ENCODE measurements at places on chromosomes 5 and 9.

DNA sequence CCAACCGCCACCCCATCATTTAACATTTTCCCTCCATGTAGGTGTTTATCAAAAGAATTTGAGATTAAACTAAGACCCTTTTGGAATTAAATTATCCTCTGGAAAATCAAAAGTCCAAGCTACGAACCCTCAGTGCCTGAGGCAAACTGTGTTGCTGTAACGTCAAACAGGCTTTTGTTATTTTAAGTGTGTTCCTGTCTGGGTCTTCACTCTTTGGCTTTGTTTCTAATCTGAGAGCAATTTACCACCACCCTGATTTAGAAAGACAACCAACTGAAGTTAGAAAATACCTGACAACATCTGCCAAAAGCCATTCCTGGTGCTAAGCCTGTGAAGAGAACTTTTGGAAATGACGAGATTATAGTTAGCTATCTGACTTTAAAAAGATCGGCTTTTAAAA, 199.9 kb downstream of the DIRAS2 start:
- no peak for DNase-seq

DNA sequence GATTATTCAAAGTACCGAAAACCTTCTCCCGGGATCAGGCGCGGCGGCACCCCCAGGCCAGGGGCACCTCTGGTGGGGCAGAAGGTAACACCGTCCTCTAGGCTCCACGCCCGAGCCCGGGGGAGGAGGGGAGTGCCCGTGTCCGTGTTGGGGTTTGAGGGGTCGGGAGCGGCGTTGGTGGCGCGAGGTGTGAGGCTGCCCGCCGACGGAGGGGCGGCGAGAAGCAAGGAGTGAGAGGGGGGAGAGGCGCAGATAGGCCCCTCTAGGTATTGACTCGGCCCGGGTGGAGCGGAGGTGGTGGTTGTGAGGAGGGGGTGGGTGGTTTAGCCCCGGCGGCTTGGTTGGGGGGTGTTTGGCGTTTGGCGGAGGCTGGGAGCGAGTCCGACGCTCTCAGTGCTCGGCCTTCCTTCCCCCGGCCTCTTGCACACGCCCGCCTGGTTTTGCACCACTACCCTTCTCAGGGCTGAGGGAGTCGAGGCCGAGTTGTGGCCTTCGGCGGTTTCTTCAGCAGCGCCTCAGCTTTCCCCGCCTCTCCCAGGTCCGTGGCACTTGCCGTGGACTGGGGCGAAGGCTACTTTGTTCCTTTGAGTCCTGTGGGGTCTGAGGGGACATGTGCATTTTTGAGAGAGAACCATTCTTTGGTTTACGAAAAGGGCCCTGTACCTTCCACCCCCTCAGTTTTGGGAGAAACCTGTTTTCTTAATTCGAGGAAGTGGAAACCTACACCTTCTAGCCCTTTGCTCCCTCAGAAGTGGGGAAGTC, 450 bp downstream of the GPBP1 start:
- DNase-seq, result no peak

- no peak for DNase-seq
These were observed 82.4 kb upstream of the SELENOP start for GRCh38 chr5:42894057-42894456.

- DNase-seq, result no peak
These were observed 77.0 kb upstream of the LRRTM2 start for GRCh38 chr5:138951986-138952735.

GRCh38 chr9:129769669-129770068, 16.8 kb upstream of the PTGES start:
- DNase-seq, result no peak

DNA sequence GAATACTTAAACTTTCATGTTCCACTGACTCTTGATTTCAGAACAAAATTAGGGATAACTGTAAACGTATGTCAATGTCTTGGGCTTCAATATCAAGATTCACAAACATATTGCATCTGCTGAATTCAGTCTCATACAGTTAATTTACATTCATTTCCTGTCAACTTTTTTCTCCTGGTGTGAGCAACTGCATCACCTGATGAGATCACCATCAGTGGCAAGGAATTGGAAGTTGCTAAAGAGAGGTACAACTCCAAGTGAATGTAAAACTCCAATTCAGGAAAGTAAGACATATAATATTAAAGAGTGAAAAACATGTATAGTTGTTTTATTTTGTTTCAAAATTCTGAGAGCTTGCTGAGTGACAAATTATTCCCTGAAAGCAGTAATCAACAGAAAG, 1336.2 kb upstream of the C9orf72 start:
- DNase-seq, result no peak

- DNase-seq, result no peak
These were observed 92.1 kb upstream of the FBN2 start for GRCh38 chr5:128630121-128630520.

DNA sequence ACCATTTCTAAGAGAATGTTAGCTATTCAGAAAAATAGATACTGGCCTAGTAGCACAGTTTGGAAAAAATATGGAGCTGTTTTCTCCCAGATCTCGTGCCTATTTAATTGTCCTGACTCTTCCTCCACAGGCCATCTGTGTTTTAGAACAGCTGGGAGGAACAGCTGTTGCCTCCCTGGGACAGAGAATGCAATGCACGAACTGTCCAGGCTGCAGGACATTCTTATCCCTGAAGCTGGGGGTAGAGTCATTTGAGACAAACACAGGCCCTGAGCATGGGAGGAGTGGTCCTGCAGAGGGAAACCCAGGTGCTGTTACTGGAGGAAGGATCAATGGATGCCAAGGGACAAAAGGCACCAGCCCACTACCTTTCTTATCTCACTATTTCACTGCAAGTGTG, 20.9 kb upstream of the SPARC start:
- no peak for DNase-seq

DNA sequence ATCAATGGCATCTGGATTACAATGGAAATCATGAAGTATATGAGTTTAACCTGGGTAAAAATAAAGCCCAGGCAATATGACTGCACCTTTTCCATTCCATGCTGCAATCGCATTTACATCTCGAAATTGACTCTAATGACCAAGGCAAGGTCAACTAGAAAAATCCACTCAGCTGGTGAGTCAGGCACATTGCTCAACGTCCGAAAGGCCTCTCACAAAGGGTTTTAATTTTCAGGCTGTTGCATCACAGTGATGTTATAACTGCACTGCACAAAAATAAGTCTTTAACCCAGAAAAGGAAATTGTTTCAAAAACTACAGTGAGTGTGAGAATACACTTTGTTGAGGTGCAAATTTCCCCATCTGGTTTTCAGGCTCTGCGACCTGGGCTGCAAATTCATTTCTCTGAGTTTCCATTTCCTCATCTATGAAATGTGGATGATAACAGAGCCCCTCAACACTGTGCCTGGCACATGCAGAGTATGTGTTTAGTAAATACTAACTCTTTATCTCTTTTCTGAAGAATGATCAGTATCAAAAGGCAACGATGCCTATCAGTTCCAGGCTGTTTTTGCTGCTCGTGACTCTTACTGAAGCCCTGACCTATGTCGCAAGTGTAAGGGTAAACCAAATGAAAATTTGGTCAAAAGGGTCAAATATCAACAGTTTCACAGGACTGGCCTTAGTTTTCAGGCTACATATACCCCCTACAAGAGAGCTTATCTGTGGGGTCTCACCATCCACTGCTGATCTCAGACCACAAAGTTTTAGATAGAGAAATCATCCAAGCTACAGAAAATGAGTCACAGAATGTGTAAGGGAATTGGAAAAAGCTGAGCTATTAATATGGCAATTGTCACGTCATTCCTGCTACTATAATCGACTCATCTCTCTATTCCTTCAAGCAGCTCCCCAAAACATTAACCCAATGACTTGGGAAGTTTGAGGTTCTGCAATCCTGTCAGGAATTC, 4.1 kb downstream of the NFIL3 start:
- no peak for DNase-seq

DNA sequence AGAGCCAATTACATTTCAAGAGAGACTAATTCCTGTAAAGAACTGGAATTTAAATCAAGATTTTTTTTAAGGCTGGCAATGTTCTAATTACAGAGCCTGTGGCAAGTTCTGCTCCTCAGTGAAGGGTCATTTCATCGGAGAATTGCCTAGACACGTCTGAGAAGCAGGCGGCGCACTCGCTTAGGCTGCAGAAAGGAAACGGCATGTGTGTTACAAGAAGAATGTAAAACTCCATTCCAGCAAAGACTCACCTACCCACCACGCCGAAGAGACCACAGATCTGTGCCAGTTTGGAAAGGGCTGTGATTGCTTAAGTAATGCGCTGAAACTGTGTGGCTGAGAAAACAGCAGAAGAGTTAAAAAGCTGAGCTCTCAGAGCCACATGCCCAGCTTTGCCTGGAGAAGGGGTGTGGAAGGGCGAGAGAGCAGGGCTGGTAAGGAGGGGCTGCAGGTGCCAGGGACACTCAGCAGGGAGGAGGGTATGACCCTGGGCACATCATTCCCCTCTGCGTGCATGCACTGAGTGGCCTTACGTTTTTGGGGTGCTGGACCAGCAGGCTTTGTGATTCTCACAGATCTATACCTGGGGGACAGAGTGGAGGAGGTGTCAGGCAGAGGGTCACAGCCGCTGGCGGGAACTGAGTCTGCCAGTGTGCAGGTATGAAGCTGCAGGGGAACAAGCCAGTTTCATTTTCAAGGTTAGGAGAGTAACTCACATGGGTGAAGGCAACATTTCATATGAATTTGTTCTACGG, 17.8 kb upstream of the SLC25A51 start:
- no peak for DNase-seq

DNA sequence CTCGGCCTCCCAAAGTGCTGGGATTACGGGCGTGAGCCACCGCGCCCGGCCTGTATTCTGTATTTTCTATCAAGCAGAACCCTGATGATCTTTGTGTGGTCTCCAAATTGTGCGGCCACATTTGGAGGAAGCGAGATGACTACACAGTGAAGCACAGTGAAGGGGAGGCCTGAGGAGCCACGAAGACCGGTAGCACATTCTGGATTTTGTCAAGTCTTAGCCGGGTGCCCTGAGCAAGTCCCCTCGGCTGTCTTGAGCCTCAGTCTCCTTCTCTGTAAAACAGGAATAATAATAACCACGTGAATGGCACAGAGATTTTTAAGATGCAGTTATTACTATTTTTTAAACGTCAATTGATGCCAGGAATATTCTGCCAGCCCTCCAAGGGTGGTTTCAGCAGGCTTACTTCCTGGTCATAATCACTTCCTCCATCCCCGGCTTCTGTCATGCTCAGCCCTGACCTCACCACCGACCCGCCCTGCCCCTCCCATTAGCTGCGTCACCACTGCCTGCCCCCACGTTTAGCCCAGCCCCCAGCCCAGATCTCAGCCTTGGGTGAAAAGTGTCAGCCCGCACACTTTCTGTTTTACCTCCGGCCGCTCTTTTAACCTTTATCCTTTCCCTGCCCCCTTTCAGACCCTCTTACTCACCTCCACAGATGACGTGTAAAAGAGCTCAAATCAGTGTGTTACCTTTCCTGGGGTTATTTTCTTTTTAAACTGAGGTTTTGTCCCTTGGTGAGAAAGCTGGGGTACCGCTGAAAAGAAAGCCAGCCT, 27.0 kb upstream of the ERGIC1 start:
- peak; percentile 69 for DNase-seq

DNA sequence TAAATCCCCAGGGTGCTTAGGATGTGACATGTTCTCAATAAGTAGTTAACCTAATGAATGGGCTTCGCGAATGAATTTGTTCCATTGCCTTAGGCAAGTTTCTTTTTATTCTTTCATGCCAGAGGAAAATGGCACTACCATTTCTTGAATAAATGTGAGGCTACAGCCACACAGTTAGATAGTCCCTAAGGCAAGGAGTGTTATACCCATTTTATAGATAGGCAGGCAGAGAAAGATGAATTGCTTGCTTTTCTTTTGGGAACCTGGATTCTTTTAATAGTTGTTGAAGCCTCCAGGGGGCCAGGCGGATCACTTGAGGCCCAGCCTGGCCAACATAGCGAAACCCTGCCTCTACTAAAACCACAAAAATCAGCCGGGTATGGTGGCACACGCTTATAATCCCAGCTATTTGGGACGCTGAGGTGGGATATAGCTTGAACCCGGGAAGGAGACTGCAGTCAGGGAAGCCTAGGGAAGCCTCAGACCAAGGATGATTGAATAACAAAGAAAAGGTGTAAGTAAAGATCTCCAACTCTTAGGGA, 943 bp downstream of the NOP16 start:
- DNase-seq, result no peak

GRCh38 chr5:136129445-136129844, 3.2 kb upstream of the SMAD5 start:
- DNase-seq, result no peak

DNA sequence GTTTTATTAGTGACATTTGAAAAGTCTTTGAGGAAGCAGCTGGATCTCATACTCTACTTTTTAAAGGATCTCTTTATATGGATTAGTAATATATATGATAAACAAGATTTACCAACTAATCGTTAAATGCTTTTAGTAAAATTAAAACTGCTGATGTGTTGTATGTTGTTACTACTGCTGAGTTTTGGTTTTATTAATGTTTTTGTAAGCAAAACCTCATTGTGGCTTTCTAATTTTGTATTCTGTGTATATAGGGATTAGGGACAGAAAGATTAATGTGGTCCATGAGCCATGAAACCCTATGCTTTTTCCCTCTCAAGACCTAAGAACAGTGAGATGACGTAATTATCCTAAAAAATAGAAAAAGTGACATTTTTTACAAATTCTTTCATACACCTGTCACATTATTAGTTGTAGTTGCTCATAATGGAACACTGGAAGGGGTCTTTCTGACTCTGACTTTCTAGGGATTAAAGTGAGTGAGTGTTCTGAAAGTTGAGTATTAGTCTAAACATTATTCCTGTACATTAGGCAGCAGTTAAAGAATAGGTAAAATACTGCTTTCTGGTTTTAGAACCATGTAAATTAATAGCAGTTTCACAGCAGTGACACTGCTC, 85.9 kb downstream of the SLC12A2 start:
- no peak for DNase-seq

DNA sequence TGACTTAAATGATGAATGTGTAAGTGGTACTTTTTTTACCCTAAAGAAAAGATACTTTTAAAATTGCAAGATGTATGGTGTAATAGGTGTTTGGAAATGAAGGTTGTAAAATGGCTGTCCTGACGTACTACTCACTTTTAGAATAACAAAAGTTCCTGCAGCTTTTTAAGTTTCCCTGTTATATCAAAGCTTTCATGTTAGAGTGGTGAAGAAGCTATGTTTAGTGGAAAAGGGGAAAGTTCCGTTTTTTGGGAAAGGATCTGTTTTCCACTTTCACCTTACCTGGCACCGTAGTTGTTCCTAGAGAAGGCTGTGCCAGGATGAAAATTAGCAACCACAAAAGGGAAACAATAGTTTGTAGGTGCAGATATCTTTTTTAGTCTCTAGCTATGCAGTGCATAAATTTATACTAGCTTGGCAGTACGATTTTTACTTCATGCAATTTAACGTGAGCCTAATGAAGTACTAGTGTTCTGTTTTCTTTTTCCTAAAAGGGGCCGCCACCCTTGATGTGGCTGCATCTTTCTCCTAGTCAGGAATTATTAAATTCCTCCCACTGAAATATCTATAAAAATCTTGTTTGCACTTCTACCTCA, 1.3 kb downstream of the TNPO1 start:
- no peak for DNase-seq

Measured in T-helper 22 cell (primary cell).